IPS DF 6.9 (cell line): ENCODE measurements at places on chromosomes 3 and 15.
A peak's percentile ranks its signal among the peaks of the same experiment; 100 is the strongest.

DNA sequence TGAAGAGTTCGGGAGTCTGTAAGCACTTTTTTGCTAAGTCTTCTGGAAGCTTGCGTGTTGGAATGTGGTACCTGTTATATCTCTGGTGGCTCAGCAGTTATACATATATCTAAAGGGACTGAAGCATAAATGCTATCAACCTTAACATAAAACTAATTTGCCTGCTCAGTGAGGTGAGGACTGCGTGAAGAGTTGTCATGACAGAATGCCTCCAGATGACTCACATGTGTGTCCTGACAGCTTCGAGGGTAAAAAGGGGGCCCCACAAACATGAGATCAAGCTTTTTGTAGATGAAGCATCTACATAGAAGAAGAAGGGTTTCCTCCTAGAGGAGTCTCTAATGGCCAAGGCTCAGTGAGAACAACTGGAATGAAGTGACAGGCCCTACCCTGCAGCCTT lies 88.8 kb upstream of the C3orf80 start:
- H3K27me3 ChIP-seq, result no peaks in the 10 kb centered on the region
- no peak overlapping the region for H3K4me3 ChIP-seq
- DNase-seq, result no peak
- H3K4me1 ChIP-seq, result no peaks in the 10 kb centered on the region; the same call in 1 of the 2 replicates
- H3K27ac ChIP-seq, result no peak overlapping the region

DNA sequence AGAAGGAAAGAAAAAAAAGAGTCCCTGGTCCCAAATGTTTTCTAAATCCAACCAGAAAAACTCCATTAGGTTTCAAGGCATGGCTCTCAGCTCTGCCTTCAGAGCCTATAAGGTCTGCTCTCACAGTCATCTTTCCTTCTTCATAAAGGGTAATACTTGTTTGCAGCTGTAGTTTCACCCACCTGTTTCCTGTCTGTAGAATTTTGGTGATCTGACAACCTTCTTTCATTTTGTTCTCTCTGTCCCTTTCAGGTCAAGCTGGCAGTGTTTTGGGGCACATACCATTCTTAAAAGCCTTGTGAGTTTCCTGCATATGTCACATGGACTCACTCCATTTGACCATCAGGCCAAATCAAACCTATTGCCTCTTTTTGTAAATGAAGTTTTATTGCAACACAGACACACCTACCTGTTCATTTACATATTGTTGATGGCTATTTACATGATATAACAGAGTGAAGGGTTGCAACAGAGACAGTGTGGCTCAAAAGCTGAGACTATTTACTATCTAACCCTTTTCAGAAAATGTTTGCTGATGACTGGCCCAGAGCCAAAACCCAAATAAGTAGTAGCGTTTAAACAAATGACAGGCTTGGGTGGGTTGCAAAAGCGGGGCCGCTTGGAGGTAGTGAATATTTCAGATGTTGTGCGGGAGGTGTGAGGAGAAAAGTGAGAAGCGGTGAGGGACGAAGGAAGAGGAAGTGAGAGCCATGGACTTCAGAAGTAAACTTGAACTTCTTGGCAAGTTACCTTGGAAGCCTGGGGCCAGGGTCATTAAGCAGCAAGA lies 292.7 kb upstream of the PROK2 start:
- no peaks in the 10 kb centered on the region for H3K36me3 ChIP-seq
- H3K27me3 ChIP-seq, result no peaks in the 10 kb centered on the region
- H3K4me3 ChIP-seq, result no peak overlapping the region

- H3K36me3 ChIP-seq, result no peaks in the 10 kb centered on the region
- H3K4me3 ChIP-seq, result no peak overlapping the region
- no peak overlapping the region for H3K27ac ChIP-seq
- no peaks in the 10 kb centered on the region for H3K4me1 ChIP-seq
- DNase-seq, result no peak
- H3K27me3 ChIP-seq, result no peaks in the 10 kb centered on the region
Observed at GRCh38 chr3:8637348-8637747, 7.2 kb downstream of the SSUH2 start.

- no peak for DNase-seq
- H3K27ac ChIP-seq, result no peak overlapping the region
- peaks cover 2% of the 10 kb centered on the region; the same call in 1 of the 2 replicates for H3K27me3 ChIP-seq
Observed at GRCh38 chr3:38349684-38350359, 3.2 kb downstream of the XYLB start.

- peaks cover 5% of the 10 kb centered on the region; the same call in 1 of the 2 replicates for H3K36me3 ChIP-seq
- no peaks in the 10 kb centered on the region for H3K4me1 ChIP-seq
- no peaks in the 10 kb centered on the region for H3K27me3 ChIP-seq
- no peak overlapping the region for H3K4me3 ChIP-seq
- no peak for DNase-seq
- H3K27ac ChIP-seq, result no peak overlapping the region
Observed at GRCh38 chr15:63634154-63634553, 37.0 kb downstream of the FBXL22 start.

DNA sequence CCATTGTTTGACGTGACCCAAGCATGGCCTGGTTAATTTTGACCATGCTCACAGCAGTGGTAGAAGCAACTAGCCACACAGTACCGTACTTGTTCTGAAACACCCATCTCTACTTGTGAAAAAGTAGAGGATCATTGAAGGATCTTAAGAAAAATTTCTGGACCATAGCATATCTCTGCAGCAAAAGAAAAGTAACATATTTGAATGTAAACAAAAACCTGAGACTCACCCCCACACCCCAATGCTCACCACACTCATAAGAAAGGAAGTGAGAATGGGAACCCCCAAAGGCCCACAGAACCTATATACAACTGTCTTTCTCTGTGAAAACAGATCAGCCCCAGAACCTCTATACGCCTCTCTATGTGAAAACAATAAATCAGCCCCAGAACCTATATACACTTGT lies 33.8 kb upstream of the TFRC start:
- no peak for DNase-seq
- H3K27me3 ChIP-seq, result no peaks in the 10 kb centered on the region
- H3K4me3 ChIP-seq, result no peak overlapping the region
- H3K4me1 ChIP-seq, result no peaks in the 10 kb centered on the region

GRCh38 chr3:47780741-47781684 lies 680 bp downstream of the SMARCC1 start:
- H3K4me3 ChIP-seq, result peak overlapping the region; percentile 92
- no peak overlapping the region for H3K27ac ChIP-seq
- H3K27me3 ChIP-seq, result no peaks in the 10 kb centered on the region
- peaks cover 2% of the 10 kb centered on the region for H3K4me1 ChIP-seq
- no peak for DNase-seq
- no peaks in the 10 kb centered on the region for H3K36me3 ChIP-seq

GRCh38 chr3:127287840-127288239 lies at the start of gene PRR20G:
Gene PRR20G, minus strand, starts transcription at chr3:127288046. Its CDS starts 681 bp downstream, at chr3:127287365.
- H3K36me3 ChIP-seq, result no peaks in the 10 kb centered on the region
- H3K4me3 ChIP-seq, result no peak within 1 kb of the TSS
- DNase-seq, result no peak
- no peak within 1 kb of the TSS for H3K27ac ChIP-seq

DNA sequence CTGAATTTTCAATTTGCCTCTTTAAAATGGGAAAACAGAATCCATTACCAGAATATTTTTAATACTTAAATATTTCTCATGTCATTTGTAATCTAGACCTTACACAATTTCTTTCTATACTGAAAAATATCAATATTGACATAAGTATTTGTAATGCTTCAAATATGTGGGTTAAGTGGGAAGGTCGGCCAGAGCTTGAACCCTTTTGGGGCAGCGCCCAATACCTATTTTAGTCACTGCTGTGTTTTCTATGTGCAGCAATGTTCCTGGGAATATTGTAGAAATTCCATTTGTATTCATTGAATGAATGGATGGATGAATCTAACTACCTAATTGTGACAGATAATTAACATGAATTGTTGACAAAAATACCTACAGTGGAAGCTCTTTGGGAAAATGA lies 459.7 kb upstream of the ZNF717 start:
- H3K27me3 ChIP-seq, result no peaks in the 10 kb centered on the region
- no peaks in the 10 kb centered on the region for H3K36me3 ChIP-seq
- peaks cover 3% of the 10 kb centered on the region; the same call in 1 of the 2 replicates for H3K4me1 ChIP-seq
- H3K4me3 ChIP-seq, result no peak overlapping the region
- DNase-seq, result no peak

DNA sequence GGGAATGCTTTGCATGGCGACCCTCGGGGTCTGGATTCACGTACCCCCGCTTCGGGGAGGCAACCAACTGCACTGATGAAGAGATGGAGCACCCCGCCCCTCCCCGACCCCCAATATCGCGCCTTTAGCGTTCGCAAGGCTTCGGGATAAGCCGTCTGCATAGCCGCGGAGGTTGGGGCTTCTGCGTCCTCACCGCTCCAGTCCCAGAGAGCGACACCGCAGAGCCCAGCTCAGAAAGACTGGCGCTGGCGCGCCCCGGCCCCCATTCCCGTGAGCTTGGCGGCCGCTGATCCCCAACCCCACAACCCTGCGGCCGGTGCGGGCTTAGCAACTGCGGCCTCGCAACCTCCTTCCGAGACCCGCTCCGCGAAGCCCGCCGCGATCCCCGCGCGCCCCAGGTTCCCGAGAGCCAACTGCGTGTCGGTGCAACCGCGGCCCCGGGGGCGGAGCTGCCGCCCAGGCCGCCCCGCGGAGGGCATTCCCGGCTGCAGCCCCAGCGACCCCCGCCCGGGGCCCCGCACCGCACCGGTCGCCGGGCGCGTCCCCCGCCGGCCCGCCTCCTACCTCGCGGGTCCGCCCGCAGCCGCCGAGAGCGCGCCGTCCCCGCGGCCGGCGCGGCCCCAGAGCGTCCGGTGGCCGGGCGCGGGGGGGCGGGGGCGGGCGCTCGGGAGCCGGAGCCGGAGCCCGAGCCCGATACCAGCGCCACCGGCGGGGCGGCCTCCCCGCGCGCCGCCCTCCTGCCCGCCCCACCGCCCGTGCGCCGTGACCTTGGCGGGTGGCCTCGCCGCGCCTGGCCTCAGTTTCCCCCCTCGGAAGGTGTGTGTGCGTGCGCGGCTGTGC lies 79.5 kb downstream of the IQSEC1 start:
- H3K36me3 ChIP-seq, result no peaks in the 10 kb centered on the region
- H3K27ac ChIP-seq, result no peak overlapping the region
- DNase-seq, result no peak

DNA sequence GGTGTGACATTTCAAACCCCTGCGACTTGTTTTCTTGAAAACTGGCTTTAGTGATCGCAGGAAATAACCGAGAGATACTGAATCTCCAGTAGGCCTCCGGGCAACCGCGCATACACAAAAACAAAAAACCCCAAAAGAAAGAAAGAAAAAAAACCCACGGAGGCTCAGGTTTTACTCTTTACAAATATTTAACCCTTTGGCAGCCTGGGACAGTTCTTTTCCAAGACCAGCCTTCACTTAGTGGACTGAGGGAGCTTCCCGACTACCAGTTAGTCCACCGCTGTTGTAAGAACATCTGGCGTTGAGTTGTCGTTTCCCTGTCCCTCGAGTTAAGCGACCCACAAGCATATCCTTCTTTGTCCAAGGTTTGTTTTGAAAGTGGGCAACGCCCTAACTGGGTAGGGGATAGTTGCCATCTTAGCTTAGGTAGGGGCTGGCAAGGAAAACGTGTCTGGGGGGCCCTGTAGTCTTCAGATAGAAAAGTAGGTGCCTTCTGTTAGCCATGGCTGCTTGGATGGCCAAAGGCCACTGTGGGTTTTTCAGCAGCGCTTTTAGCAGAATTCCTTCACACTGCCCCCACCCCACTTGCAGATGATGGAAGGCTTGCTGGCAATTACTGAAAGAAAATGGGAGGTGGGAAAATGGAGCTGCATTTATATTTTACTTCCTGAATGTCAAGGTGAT lies 6.9 kb downstream of the ISL2 start:
- no peaks in the 10 kb centered on the region for H3K36me3 ChIP-seq
- H3K27ac ChIP-seq, result no peak overlapping the region
- no peak for DNase-seq

GRCh38 chr3:156553705-156554356 lies 1.1 kb downstream of the SSR3 start:
- no peaks in the 10 kb centered on the region; the same call in 1 of the 2 replicates for H3K4me1 ChIP-seq
- H3K36me3 ChIP-seq, result peaks cover 3% of the 10 kb centered on the region; the same call in 1 of the 2 replicates
- H3K4me3 ChIP-seq, result peak overlapping the region; percentile 85; the same call in 1 of the 2 replicates
- H3K27me3 ChIP-seq, result no peaks in the 10 kb centered on the region

DNA sequence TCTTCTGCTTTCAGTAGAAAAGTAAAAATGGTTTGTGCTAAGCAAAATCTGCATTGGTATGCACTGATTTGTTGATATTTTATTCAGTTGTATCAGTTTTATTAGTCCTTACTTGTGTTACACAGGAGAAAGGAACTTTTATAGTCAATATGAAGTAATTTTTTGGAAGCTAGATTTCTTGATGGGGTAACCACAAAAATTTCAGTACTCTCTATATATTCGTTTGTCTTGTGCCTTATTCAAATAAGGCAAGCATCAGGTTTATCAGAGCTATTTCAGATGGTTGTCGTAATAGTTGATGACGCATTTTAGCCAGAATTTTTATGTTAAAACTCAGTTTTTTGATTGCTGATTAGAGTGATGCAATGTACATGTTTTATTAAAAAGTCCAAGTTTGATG lies 50.7 kb upstream of the NIPA1 start:
- no peak for DNase-seq
- H3K27ac ChIP-seq, result no peak overlapping the region
- H3K4me3 ChIP-seq, result no peak overlapping the region
- H3K36me3 ChIP-seq, result no peaks in the 10 kb centered on the region
- no peaks in the 10 kb centered on the region for H3K4me1 ChIP-seq

GRCh38 chr15:57554812-57555179 lies 36.9 kb upstream of the MYZAP start:
- no peak overlapping the region for H3K27ac ChIP-seq
- H3K36me3 ChIP-seq, result no peaks in the 10 kb centered on the region
- H3K4me3 ChIP-seq, result no peak overlapping the region
- H3K27me3 ChIP-seq, result no peaks in the 10 kb centered on the region

DNA sequence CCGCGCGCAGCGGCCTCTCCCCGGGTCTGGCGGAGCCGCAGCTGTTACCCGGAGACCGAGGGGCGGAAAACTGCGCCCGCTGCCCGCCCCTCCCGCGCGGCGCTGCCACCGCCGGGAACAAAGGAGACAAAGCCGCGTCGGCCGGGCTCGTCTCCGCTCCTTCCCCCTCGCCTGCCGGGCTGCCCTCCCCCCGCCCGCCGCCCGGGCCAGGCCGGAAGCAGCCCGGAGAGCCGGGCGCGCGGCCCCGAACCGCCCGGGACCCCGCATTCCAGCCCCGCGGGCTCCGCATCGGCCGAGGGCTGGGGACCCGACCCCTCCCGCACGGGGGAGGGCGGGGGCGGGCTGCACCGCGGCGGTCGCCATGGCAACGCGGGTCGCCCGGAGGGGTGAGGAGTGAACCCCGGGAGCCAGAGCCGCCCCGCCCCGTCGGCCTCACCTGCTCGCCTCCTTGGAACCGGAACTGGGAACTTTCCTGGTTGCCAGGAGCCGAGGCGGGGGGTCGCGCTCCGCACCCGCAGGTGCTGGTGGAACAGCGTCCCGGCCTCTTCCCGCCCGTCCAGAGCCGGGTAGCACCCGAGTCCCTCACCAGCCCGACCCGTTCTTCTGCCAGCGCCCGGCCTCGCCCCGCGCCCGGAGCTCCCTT lies 448 bp downstream of the PLXNB1 start:
- H3K4me1 ChIP-seq, result peaks cover 13% of the 10 kb centered on the region
- H3K4me3 ChIP-seq, result peak overlapping the region; percentile 74; the same call in 1 of the 2 replicates
- H3K27ac ChIP-seq, result no peak overlapping the region

- no peaks in the 10 kb centered on the region for H3K36me3 ChIP-seq
- H3K27me3 ChIP-seq, result no peaks in the 10 kb centered on the region
- H3K4me1 ChIP-seq, result 0 out of 2 replicates have a peak, but pooled peaks cover 2% of the 10 kb centered on the region
Observed at GRCh38 chr3:138381950-138382715, 33.8 kb downstream of the MRAS start.
